Cerebellar nuclear complex (tissue), 1 donor: ENCODE measurements at places on chromosomes 2 and 18.

DNA sequence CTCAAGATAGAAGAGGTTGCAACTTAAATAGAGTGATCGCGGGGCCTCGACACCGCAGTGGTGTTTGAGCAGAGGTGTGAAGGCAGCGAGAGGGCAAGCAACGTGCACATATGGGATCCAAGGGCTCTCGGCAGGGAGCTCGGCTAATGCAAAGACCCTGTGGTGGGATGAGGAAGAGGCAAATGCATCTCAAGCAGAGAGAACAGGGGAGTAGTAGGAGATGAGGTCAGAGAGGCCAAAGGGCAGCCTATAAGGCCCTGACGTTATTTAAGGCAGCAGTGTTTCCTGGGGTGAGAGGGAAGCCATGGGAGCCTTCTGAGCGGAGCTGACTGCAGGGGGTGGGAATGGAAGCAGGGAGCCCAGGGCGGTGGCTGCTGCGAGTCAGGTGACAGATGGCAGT lies 74.5 kb downstream of the MRPS9 start:
- DNase-seq: no peak

GRCh38 chr2:80114812-80115211 lies 189.7 kb downstream of the LRRTM1 start:
- no peak for DNase-seq

- no peak for DNase-seq
Observed at GRCh38 chr18:78868330-78869316, 111.0 kb upstream of the SALL3 start.

- DNase-seq: no peak
Observed at GRCh38 chr2:174892546-174892945, 112.6 kb downstream of the CHN1 start.

DNA sequence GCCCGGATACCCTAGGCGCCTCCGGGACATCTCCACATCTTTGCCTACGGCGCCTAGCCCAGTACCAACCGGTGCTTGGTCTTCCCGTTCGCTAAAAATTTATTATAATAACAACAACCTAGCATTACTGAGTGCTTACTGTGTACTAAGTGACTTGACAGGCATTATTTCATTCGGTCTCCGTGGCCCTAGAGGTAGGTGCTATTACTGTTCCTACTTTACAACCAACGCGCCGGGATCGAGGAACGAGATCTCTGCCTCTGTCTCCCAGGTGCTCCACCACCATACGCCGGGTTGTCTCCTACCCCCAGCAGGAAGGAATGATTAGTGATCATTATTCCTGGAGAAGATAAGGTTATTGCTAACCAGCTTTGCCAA lies 657 bp upstream of the BIN1 start:
- DNase-seq: no peak

- no peak for DNase-seq
Observed at GRCh38 chr2:102050854-102051391, 59.2 kb downstream of the IL1R2 start.

DNA sequence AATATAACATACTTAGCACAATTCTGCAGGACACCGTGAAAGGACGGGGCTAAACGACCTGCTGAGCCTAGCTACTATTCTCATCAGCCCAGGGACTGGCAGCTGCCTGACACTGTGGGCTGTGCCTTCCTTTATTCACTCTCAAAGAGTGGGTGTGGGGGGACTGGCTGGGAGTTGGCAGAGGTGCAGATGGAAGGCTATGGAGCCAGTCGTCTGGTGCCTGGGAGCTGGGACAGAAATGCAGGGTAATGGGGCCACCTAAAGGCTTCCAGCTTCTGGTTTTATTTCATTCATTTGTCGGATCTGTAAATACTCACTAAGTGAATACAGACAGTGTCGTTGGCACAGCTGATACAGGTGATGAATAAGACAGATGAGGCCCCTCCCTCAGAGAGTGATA lies 56.0 kb upstream of the NFU1 start:
- no peak for DNase-seq

GRCh38 chr2:54471221-54471711 lies 15.1 kb downstream of the SPTBN1 start:
- DNase-seq: no peak

GRCh38 chr2:138948070-138948539 lies 167.9 kb upstream of the NXPH2 start:
- DNase-seq: no peak

- no peak for DNase-seq
Observed at GRCh38 chr2:8839189-8839965, 2.0 kb upstream of the KIDINS220 start.

- no peak for DNase-seq
Observed at GRCh38 chr2:239824046-239824694, 201.0 kb downstream of the NDUFA10 start.

- DNase-seq: no peak
Observed at GRCh38 chr18:44715245-44715644, 34.6 kb downstream of the SETBP1 start.

GRCh38 chr18:59651071-59651470 lies 46.2 kb downstream of the CCBE1 start:
- DNase-seq: no peak

- DNase-seq: no peak
Observed at GRCh38 chr2:24253303-24253919, 78.6 kb downstream of the FAM228A start.

DNA sequence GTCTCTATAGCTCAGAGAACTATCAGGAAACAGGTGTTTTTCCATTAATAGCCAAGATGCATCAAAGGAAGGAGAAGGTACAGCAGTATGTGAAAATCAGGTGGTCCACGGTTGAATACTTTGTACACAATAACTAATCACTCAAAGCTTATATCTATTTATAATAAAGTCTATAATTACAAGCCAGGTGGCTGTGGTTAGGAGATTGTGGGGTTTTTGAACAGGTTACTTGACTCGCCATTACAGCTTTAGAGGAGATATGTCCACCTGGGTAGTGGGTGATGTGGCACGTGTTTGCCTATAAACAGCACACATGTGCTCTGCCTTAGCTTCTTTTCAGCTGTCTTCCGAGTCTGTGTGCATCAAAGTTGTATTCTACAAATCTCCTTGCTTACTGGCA lies 892.2 kb upstream of the ZEB2 start:
- no peak for DNase-seq

GRCh38 chr18:6752202-6752860 lies 22.8 kb downstream of the ARHGAP28 start:
- DNase-seq: no peak

DNA sequence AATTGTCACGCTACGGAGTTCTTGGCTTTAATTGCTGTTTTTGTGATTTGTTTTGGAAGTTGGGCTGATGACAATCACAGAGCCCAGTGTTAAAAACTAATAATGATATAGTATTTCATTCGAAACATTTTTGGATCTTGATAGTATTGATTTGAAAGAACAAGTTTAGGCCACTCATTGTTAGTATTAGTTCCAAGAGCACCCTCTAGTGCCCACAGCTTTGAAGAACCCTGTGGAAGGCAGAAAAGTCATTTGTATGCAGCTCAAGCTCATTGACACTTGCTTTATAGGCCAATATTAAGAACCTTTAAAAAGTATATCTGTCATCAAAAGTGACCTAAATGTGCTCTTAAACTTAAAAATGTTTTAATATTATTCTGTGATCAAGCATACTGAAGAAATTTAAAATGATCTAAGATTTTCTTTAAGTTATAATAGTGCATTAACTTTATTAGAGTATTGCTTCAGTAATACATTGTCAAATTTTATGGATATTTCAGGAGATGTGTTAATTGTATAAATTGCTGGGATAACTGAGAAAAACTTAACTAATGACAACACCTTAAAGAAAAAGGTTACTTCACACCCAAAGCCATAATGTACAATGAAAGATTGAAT lies 191.0 kb downstream of the GRB14 start:
- DNase-seq: no peak

DNA sequence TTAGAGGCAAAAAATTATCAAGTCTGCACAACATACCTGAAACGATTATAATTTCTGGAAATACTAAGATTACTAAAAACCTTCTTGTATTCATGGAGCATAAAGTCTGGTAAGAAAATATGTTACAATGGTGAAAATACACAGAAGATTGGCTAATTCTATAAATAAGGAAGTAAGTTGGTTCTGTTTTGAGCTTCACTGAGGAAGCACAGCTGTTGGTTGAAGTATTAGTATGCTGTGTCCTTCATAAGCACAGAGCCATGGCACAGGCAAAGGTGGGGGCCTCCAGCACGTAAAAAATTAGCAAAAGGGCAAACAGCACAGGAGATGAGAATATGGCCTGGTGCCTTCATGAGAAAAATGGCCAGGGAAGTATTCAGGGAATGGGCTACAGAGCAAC lies 40.4 kb upstream of the ANKRD62 start:
- DNase-seq: no peak

- no peak for DNase-seq
Observed at GRCh38 chr2:9590641-9591040, 35.0 kb upstream of the ADAM17 start.

GRCh38 chr18:62438018-62438329 lies 84.9 kb upstream of the ZCCHC2 start:
- DNase-seq: no peak

DNA sequence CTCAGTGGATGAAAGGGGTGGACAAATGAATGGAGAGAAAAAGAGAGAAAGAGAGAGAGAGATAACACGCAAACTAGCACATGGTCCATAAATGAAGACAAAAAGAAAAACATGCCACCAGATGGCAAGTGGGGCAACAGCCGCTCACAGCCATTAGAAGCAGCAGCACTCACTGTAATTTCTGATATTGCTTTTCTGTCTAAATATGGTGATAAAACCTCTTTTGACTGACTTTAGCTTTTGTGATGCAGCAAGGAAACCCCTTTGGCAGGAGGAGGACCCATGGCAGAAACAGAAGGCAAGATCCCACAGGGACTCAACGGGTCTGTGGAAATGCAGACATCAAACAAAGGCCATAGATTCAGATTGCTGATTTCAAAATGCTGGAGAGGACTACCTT lies 88.0 kb upstream of the CDH20 start:
- DNase-seq: no peak

GRCh38 chr18:7516266-7517117 lies 50.6 kb upstream of the PTPRM start:
- DNase-seq: no peak

GRCh38 chr2:220043990-220044335 lies 416.5 kb downstream of the SLC4A3 start:
- DNase-seq: no peak

- DNase-seq: no peak
Observed at GRCh38 chr2:182868054-182868796, 1.8 kb upstream of the FRZB start.

DNA sequence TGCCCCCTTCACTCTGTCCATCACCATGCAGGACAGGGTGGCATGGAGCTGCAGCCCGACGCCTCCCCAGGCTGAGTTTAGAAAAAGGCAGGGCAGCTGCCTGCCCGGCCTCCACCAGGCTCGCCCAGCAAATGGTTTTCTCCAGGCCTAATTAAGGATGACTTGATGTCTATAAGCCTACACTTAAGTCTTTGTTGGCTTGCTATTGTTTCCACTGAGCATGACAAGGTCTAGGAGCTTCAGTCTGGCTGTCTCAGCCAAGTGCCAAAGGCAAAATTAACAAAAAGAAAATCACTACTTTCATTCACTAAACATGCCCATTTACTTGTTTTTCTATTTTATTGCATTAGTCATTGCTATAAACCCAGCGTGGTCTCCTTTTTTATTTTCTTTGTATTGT lies 372.2 kb downstream of the INSIG2 start:
- no peak for DNase-seq

GRCh38 chr2:160380611-160381010 lies 113.0 kb downstream of the RBMS1 start:
- DNase-seq: no peak

DNA sequence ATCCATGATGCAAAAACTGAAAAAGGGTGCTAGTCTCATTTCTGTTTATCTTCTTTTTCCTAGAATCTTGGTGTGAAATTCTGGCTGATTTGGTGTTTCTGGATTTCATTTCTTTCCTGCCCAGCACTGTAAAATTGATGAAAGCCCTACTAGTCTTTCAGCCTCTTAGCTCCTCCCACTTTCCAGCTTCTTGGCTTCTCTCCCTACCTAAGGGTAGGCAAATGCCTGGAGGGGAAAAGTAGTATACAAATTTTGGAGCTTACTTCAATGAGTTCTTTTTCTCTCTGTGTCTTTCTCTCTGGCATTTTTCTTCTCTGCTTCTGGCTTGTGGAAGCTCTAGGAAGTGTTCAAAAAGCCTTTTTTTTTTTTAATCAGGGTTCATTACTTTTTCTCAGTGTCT lies 160.5 kb downstream of the XIRP2 start:
- DNase-seq: no peak

GRCh38 chr2:12244070-12244469 lies 472.7 kb upstream of the TRIB2 start:
- no peak for DNase-seq

GRCh38 chr2:220053919-220054318 lies 426.5 kb downstream of the SLC4A3 start:
- no peak for DNase-seq

- no peak for DNase-seq
Observed at GRCh38 chr2:12478151-12479064, 238.3 kb upstream of the TRIB2 start.

DNA sequence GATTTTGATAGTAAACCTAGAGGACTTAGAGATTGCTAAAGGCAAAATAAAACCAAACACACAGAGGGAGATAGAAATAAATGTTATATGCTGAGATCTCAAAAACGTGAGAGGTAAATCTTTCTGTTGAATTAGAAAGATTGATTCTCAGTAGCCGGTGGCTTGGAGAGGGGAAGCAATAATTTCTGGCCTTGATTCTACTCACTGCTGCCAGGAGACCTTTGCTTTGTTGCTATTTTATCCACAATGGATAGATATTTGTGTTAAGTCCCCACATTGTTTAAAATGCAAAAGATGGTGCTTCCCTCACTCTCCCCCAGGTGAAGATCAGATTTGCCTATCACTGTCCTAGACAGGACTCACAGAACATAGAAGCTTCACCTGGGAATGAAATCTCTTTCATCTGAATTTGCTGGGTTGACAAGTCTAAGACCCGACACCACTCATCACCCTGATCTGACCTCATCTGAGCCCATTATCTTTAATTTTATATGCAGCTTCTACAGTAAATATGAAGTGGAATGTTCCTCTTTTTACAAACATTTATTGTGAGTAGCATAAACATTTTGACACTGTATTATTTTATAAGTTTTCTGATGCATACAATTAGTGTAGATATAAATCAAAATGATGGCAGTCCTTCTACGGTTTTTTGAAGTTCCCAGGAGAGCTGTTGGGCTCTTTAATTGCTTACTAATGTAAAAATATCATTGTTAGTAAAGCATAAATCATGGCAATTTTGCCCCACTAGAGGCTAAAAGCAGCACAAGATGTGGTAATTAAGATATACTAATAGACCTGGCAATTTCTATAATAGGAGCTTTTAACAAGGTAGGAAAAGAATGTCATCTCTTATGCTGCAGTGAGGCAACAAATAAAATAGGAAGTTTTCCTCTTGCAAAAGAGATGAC lies 149.7 kb downstream of the DCC start:
- no peak for DNase-seq

- no peak for DNase-seq
Observed at GRCh38 chr2:18345848-18346247, 214.6 kb downstream of the RDH14 start.

- DNase-seq: no peak
Observed at GRCh38 chr2:232512602-232513001, 7.6 kb upstream of the PRSS56 start.

- no peak for DNase-seq
Observed at GRCh38 chr2:192030289-192030688, 164.4 kb downstream of the TMEFF2 start.

GRCh38 chr2:96271995-96272394 lies 6.0 kb downstream of the CIAO1 start:
- no peak for DNase-seq
